Right renal cortex interstitium (tissue), 3 donors: ENCODE measurements at places on chromosomes 4 and X.

- no peak for DNase-seq
These were observed 4.0 kb downstream of the PCYT1B start for GRCh38 chrX:24643116-24643515.

DNA sequence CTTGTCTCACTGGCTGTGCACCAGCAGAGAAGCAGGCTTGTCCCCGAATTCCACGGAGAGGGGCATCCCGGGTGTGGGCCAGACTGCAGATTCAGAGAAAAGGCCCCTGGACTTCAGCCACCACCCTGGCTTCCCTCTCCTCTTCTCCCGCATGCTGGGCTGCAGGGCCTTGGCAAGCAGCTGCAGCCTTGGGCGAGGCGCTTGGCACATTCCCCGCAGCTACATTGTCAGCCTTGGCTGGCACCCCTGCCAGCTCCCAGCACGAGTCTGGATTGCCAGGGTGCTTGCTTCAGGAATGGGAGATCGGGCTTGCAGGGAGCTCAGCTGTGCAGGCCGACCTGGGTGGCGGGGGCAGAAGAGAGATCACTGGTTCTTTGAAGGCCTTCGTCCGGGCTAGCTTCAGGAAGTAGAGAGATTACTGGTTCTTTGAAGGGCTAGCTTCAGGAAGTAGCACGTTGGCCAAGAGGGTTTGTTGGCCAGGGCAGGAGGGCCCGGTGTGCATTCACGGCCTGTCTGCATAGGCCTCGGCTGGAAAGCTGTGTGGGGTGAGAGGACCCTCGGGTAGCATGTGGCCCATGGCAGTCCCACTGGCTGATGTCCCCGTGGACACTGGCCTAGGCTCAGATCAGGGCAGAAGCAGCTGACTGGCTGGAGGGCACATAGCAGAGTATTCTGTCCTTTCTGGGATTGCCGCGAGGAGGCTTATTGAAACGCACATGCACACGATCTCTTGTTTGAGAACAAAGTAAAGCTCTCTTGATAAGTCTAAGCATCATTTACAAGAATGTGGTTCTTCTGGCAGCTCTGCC, 2.7 kb downstream of the ABCD1 start:
- DNase-seq = no peak

- DNase-seq = no peak
These were observed 75.4 kb downstream of the MBNL3 start for GRCh38 chrX:132413459-132413858.

GRCh38 chr4:101972791-101973190, 182.3 kb downstream of the BANK1 start:
- no peak for DNase-seq

- no peak for DNase-seq
These were observed 81.7 kb upstream of the CHRDL1 start for GRCh38 chrX:110877326-110877725.

- no peak for DNase-seq
These were observed 7.8 kb downstream of the TIGD2 start for GRCh38 chr4:89119166-89119565.

DNA sequence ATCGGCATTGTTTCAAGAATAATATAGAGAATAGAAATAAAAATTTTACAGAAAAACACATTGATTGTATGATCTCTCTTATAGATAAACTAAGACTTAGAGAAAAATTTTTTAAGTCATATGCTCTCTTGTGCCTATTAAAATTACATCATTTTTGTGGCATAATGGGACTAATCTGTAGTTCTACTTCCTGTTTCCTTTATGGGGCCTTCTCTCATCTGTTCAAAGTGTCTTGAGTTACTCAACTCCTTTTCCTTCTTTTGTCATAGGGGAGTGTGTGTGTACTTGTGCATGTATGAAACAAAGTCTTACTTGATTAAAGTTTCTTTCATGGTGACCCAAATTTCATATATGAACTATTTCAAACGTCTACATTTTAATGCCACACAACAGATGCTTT, 1448.9 kb upstream of the TENM3 start:
- no peak for DNase-seq
